ENCODE measurements at places on chromosomes 7 and 10.

GRCh38 chr7:110281362-110281761 is 809.6 kb upstream of the LRRN3 start:
- no peak for DNase-seq

DNA sequence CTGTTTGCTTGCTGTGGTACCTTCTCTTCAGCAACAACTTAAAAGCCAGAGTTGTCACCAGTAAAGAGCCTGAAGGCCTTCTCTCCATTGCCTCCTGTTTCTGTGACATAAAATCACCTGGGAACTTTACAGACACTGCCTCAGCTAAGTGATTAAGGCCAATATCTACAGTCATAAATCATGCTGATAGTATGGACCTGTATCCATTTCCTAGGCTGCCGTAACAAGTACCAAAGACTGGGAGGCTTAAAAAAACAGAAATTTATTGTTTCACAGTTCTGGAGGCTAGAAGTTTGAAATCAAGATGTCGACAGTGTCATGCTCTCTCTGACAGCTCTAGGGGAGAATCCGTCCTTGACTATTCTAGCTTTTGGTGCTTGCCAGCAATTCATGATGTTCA is 108.4 kb upstream of the UNC5B start:
- DNase-seq = no peak

- DNase-seq = no peak
These were observed 415.5 kb upstream of the SORCS1 start for GRCh38 chr10:107579970-107580369.

GRCh38 chr10:36096576-36096975 is 454.5 kb upstream of the FZD8 start:
- DNase-seq = no peak

DNA sequence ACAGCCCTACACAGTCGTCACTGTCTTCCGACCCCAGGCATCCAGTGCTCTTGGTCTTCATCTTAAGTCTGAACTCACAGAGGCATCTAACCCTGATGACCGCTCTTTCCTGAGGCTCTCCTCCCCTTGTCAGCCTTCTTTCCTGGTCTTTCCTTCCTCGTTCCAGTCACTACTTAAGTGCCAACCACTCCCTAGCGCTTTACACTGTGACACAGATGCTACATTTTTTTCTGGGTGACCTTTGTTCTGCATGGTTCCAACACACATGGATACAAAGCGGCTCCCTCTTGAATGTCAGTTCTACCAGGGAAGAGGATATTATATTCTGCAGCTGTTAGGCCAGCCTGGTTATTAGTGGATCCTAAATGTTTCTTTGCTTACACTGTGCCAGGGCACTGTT is 12.7 kb downstream of the YWHAG start:
- no peak for DNase-seq

GRCh38 chr10:11145495-11145855 is 127.8 kb downstream of the CELF2 start:
- DNase-seq = no peak

DNA sequence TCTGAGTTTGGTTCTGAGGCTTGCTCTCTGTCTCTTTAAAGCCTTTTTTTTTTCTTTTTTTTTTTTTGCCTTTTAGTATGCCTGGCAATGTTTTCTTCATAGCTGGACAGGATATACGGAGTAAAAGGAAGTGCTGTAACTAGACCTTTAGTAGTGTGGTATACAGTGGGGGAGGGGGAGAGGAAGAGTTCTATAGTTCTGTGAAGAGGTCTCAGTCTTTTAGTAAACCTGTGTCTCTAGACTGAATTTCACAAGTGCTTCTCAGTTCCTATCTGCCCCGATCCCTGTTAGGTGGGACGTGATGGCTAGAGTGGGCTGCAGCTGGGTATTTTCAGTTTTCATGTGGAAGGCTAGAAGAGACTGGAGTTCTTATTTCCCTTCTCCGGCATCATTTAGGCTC is 3.1 kb upstream of the ABCC2 start:
- DNase-seq = no peak

DNA sequence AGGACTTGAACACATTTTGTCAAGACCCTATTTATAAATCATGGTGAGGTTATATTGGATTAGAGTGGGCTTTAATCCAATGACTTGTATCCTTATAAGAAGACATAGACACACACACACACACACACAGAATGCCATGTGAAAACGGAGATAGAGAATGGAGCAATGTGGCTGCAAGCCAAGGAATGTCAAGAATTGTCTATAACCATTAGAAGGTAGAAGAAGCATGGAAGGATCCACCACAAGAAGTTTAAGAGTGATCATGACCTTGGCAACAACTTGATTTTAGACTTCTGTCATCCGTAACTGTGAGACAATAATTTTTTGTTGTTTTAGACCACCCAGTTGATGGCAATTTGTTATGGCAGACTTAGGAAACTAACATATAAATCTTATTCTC is 514.2 kb downstream of the TFEC start:
- DNase-seq = no peak

DNA sequence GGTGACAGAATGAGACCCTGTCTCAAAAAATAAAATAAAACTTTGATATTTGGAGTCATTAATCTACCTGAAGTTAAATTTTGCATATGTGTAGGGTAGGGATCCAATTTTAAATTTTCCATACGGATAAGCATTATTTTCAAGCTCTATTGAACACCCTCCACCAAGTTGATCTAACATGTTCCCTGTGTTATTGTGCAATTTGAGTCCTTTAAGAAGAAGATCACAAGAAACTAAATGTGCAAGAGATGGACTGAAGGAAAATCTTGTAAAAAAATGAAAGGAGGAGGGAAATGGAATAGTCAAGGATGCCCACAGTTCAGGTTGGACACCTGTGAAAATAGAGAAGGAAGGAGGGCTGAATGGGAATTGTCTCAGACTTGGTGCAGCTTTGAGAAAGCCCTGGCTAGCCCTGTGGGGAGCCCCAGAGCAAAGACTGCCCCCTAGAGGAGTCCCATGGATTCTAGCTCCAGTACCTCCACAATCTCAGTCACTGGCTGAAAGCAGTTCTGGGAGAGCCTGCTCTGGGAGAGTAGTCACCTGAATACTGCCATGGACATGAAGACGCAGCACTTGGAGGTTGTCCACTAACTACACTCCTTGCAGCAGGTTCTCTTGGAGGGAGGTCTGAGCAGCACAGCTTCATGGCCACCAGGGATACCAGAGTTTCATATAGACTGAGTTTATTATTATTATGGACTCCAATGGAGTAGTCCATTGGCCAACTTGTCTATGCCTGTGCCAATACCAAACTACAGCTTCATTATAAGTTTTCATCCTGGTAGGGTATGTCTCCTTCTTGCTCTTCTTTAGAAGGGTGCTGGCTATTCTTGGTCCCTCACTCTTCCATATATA is 5.7 kb upstream of the TIAL1 start:
- DNase-seq = no peak

DNA sequence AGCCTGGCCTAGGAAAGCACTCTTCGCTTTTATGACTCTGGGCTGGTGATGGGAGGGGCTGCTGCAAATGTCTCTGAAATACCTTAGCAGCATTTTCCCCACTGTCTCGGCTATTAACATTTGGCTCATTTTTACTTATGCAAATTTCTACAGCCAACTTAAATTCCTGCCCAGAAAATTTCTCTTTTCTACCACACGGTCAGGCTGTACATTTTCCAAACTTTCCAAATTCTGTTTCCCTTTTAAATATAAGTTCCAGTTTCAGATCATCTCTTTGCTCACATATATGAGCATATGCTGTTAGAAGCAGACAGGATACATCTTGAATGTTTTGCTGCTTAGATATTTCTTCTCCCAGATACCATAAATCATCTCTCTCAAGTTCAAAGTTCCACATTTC is 332.3 kb downstream of the ADK start:
- DNase-seq = no peak

GRCh38 chr7:11557627-11558026 is 274.4 kb downstream of the THSD7A start:
- no peak for DNase-seq

- no peak for DNase-seq
These were observed 95.8 kb downstream of the WNT2 start for GRCh38 chr7:117227091-117227490.

DNA sequence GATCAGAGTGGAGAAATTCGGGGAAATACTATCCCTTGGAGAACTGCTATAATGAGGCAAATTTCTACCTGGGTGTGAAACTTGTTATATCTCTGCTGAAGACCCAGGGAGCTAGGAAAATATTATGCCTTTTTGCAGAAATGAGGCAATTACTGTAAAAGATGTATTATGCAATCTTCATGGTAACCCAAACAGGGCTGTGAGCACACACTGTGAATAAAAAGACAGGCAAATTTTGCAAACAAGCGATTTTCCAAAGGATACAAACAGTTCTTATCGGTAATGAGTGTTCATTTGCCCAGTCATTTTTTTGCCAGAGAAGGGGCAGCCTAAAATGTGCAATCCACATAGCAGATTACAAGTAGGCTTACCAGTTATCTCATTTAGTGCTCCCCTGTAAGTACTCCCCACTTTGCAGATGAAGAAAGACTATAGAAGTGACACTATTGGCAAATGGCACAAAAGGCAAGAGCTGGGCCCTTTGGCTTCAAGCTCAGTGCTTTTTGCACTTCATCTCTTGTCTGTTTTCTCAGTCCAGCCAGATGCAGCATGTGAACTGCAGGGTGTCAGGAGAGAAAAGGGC is 205.8 kb downstream of the HECW1 start:
- DNase-seq = no peak

DNA sequence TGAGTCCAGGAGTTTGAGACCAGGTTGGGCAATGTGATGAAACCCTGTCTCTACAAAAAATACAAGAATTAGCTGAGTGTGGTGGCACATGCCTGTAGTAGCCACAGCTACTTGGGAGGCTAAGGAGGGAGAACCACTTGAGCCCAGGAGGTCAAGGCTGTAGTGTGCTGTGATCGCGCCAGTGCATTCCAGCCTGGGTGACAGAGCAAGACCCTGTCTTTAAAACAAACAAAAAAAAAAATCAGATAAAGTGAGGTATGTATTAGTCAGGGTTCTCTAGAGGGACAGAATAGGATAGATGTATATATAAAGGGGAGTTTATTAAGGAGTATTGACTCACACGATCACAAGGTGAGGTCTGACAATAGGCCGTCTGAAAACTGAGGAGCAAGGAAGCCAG is 101.5 kb upstream of the GPR26 start:
- no peak for DNase-seq

GRCh38 chr7:45196374-45196773 is 38.8 kb downstream of the RAMP3 start:
- no peak for DNase-seq

DNA sequence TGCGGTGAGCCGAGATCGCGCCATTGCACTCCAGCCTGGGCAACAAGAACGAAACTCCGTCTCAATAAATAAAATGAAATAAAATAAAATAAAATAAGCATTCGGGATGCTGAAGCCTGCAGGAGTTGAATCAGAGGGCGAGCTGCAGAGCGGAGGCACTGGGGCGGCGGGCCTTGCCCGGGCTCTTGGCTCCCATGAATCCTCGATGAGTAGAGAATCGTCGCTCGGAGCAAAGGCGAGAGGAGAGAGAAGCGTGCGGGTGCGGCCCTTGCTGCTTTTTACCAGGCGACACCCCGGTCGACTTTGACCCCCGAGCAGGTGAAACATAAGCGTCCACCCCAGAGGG is 168.3 kb downstream of the UBE2H start:
- no peak for DNase-seq
